ENCODE measurements at places on chromosomes 5 and 9. TPM values are rescaled to one million over a fixed set of nuclear protein-coding genes. Genes with fewer than 3 reads are reported as not detected.

DNA sequence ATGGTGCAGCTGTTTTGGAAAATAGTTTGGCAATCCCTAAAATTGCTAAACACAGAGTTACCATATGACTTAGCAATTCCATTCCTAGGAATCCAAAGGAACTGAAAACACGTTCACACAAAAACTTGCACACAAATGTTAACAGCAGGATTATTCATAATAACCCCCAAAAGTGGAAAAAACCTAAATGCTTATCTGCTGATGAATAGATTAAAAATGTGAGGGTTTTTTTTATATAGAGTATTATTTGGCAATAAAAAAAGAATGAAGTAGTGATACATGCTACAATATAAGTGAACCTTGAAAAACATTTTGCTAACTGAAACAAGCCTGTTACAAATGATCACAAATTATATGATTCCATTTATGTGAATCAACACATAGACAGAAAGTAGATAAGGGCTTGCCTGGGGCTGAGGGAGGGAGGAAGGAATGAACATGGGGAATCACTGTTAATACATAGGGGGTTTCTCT lies 45.1 kb upstream of the TRIO start:
- H3K4me3 ChIP-seq, result no peak overlapping the region
- H3K4me1 ChIP-seq, result no peaks in the 10 kb centered on the region
- H3K27ac ChIP-seq, result no peak overlapping the region
- H3K36me3 ChIP-seq, result no peaks in the 10 kb centered on the region
- H3K27me3 ChIP-seq, result no peaks in the 10 kb centered on the region

The HTR1A gene
- not detected for total RNA-seq

DNA sequence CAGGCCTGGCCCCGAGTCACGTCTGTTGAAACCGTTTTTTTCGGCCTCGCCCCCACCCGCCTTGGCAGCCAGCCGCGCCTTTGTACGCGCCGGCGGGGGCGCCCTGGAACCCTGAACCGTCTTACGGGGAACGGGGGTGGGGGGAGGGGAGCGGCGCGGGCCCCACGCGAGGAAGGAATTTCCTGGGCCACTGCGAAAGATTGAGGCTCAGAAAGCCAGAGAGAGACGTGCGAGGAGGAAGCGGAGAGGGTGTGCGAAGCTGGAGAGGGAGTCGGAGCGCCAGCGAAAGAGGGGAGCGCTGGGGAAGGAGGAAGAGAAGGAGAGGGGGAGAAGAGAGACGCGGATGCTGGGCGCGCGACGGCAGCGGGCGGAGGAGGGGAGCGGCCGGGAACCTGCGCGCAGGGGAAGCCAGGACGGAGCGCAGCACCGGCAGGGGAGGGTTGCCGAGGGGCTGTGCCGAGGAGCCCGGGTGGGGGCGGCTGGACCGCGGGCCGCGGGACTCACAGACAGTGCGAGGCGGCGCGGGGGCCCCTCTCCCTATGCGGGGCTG lies 4.6 kb upstream of the PRDM12 start:
- H3K27ac ChIP-seq, result no peak overlapping the region
- H3K4me3 ChIP-seq, result peak overlapping the region; percentile 39
- H3K4me1 ChIP-seq, result peaks cover 21% of the 10 kb centered on the region
- H3K27me3 ChIP-seq, result peaks cover 89% of the 10 kb centered on the region
- no peaks in the 10 kb centered on the region for H3K36me3 ChIP-seq
- DNase-seq, result no peak

- DNase-seq, result no peak
- no peak overlapping the region for H3K27ac ChIP-seq
- no peak overlapping the region for H3K4me3 ChIP-seq
- no peaks in the 10 kb centered on the region for H3K27me3 ChIP-seq
- no peaks in the 10 kb centered on the region for H3K36me3 ChIP-seq
Measured at GRCh38 chr9:15227491-15227890, 79.5 kb downstream of the TTC39B start.

GRCh38 chr5:123120197-123120596 lies 31.2 kb downstream of the PRDM6 start:
- no peak overlapping the region for H3K27ac ChIP-seq
- no peaks in the 10 kb centered on the region for H3K27me3 ChIP-seq
- H3K36me3 ChIP-seq, result no peaks in the 10 kb centered on the region
- no peak overlapping the region for H3K4me3 ChIP-seq
- no peaks in the 10 kb centered on the region for H3K4me1 ChIP-seq

GRCh38 chr5:93273176-93273575 lies 307.8 kb downstream of the NR2F1-AS1 start:
- no peak for DNase-seq
- no peak overlapping the region for H3K4me3 ChIP-seq
- no peaks in the 10 kb centered on the region for H3K4me1 ChIP-seq
- H3K36me3 ChIP-seq, result no peaks in the 10 kb centered on the region
- no peaks in the 10 kb centered on the region for H3K27me3 ChIP-seq
- no peak overlapping the region for H3K27ac ChIP-seq

DNA sequence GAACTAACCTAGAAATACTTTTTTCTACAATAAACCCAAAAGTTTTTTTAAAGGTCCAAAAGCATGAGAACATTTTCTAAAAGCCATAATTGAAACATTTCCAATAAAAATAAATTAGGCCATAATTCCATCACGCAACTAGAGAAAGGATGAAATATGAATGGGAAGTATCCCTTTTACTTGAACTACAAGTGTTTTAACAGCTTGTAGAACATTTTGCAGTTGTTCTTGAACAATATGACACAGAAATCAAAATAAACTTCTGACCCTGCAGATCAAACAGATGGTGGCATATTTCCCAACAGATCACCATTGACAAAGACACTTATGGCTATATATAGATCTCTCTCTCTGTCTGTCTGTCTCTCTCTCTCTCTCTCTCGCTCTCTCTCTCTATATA lies 624.4 kb downstream of the PSAT1 start:
- H3K4me3 ChIP-seq, result no peak overlapping the region
- no peak overlapping the region for H3K27ac ChIP-seq
- H3K36me3 ChIP-seq, result no peaks in the 10 kb centered on the region
- H3K4me1 ChIP-seq, result no peaks in the 10 kb centered on the region
- no peaks in the 10 kb centered on the region for H3K27me3 ChIP-seq
- DNase-seq, result no peak

- no peak overlapping the region for H3K27ac ChIP-seq
- H3K36me3 ChIP-seq, result no peaks in the 10 kb centered on the region
- no peaks in the 10 kb centered on the region for H3K4me1 ChIP-seq
Measured at GRCh38 chr9:102967979-102968378, 27.2 kb upstream of the CYLC2 start.
